ENCODE measurements at places on chromosomes 6 and 20.

DNA sequence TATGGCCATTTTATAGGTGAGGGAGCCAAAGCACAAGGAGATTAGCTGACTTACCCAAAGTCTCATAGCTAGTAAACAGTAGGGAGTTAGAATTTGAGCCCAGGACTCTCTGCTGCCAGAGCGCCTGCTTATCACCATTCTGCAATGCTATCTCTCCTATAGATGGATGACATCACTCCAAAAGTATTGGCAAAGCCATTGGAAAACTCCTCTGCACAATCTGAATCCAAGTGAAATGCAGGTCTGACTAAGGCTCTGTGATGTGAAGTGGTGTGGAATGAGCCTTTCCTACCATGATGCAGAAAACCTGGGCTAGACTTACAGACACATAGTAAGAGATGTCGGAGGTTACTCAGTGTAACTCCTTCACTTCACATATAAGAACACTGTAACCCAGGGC lies 106.3 kb downstream of the GRM1 start:
- DNase-seq = no peak

DNA sequence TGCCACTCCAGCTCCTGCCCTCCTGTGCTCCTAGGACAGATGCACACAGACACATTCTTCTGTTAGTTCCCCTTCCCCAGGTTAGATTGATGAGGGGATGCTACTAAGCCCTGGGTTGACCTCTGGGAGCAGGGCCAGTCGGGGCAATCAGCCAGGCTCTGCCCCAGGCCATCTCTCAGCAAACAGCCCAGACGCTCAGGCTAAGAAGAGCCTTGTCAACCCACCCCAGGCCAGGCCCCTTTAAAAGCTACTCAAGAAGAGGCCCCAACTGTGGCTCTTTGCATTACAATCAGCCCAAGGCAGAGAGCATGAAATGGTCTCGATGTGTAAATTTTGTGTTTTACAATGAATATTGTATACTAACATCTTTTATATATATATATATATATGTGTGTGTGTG lies 107.4 kb downstream of the TFAP2A start:
- no peak for DNase-seq

- DNase-seq = no peak
These were observed 28.3 kb upstream of the CD83 start for GRCh38 chr6:14089224-14089623.

- DNase-seq = peak; percentile 48
These were observed 10.6 kb downstream of the NRN1 start for GRCh38 chr6:5995949-5996713.

DNA sequence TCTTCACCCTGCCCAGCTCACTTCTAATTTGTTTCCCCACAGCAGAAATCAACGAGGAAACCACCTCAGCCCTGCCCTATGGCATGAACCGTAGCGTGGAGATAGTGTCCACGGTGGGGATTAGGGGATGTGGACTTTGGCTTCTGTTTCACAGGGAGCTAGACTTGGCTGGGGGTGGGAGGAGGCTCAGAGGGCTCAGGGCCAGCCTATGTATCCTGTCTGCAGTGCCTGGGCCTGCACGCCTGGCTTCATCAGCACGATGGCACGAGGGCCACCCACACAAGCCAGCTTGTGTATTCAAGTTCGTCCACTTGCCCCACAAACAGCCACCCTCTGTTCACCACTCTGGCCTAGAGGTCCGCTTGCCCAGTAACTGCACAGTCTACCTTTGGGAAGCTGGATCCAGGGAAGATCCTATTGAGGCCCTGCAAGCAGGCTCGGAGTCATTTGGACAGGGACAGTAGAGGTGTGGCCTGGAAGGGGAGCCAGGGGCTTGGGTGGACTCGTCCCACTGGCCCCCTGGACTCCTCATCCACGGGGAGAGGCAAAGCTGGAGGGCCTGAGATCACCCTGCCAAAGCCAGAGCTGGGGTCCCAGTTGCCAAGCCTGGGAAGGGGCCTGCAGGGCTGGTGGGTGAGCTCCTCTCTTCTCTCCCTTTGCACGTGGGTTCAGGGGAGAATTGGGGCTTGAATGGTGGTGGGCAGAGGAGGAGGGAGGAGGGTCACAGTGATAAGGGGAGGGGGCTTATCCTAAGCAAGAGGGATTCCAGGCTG lies 38.0 kb upstream of the FAM83D start:
- DNase-seq = peak; percentile 42

GRCh38 chr6:30935018-30935417 lies 3.0 kb upstream of the SFTA2 start:
- no peak for DNase-seq

GRCh38 chr6:149450679-149451375 lies 34.0 kb downstream of the ZC3H12D start:
- DNase-seq = peak; percentile 24

DNA sequence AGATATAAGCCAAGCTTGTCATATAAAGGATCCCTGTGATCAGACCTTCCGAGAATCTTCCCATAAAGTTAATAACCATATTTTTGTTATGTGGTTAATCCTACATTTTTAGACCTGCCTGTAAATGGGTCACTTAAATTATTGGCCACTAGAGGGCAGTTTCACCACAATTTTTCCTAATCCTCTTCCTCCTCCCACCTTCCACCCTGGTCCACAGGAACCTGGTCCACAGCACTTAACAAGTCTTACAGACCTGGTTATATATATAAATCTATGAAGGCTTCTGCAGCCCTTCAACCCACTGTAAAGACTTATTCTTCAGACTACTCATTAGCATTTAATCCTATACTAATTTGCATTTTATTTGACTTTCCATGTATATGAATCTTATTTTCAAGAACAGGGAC lies 28.3 kb downstream of the MRS2 start:
- DNase-seq = no peak

- no peak for DNase-seq
These were observed 23.5 kb downstream of the BICRAL start for GRCh38 chr6:42805297-42805861.

GRCh38 chr20:63100174-63100925 lies 93.6 kb upstream of the BHLHE23 start:
- DNase-seq = no peak

GRCh38 chr6:54899986-54900385 lies 53.4 kb downstream of the FAM83B start:
- DNase-seq = no peak

- DNase-seq = no peak
These were observed 20.7 kb upstream of the TOX2 start for GRCh38 chr20:43893930-43894329.

GRCh38 chr6:39189915-39190544 lies 39.2 kb downstream of the KCNK5 start:
- no peak for DNase-seq

DNA sequence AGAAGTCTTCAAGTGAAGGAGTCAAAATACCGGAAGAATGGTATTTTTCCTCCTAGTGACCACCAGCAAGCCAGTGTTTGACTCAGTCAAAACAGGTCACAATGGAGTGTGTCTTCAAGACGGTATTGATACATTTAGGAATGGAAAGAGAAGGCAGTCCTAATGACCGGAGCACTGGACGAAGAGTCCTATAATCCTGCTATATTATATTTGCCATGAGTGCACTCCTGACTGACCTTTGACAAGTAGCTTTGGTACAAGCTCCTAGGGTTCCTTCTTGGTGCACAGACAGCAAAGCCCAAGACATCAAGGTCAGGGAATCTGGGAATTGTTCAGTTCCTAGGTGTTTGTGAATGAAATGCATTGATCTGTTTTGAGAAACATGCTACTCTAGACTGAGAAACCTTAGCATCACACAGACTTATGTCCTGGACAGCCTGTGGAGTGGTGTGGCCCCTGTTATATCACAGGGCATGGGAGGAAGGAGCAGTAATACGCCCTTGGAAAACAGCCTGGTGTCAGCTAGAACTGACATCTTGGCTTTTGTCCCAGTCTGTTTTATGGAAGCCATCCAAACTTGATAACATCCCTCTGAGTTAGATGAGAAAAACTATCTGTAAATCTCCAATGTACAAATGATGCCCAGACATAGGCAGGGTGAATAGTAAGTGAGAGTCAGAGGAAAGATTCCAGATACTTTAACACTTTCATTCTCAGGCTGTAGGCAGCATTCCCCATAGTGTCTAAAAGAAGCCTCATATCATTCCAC lies 18.5 kb downstream of the NOX3 start:
- no peak for DNase-seq

- no peak for DNase-seq
These were observed 68.5 kb upstream of the ARMH2 start for GRCh38 chr6:24867104-24867703.

- no peak for DNase-seq
These were observed 121.0 kb downstream of the SYNDIG1 start for GRCh38 chr20:24590178-24590982.

DNA sequence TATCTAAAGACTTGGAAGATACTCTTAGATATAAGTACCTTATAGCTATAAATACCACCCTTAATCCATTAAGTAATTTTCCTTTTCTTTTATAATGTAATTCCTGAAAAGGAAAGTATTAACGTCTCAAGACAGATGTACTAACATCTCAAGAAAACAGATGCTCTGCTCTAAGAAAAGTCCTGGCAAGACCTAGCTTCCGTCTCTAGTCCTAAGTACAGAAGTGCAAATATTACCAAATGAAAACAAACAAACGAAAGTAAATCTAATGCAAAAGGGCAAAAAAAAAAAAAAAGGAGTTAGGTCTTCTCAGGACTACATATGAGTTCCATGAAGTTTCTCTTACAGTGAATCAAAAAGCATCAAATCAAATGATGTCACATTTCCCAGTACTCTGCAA lies 106.8 kb upstream of the PDE10A start:
- DNase-seq = no peak

- no peak for DNase-seq
These were observed 194.1 kb downstream of the SYNDIG1 start for GRCh38 chr20:24663496-24663895.

- DNase-seq = no peak
These were observed 19.5 kb downstream of the NCOA3 start for GRCh38 chr20:47521059-47521808.

DNA sequence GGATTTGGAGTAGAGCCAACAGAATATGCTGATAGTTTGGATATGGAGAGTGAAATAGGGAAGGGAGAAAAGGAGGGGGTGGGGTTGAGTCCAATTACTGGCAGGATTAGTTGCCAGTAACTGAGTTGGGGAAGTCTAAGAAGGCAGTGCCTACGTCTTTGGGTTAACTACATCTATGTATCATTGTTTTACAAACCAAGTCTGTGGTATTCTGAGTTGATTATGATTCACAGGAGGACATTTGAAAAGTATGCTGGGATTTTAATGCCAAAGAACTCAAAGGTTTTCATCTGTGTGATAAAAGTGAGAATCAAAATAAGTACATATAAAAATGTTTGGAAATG lies 14.7 kb downstream of the DSE start:
- DNase-seq = no peak

Data from occipital lobe (tissue), 3 donors.